Epithelial cell of esophagus (primary cell): ENCODE measurements at places on chromosomes 5 and 9.

DNA sequence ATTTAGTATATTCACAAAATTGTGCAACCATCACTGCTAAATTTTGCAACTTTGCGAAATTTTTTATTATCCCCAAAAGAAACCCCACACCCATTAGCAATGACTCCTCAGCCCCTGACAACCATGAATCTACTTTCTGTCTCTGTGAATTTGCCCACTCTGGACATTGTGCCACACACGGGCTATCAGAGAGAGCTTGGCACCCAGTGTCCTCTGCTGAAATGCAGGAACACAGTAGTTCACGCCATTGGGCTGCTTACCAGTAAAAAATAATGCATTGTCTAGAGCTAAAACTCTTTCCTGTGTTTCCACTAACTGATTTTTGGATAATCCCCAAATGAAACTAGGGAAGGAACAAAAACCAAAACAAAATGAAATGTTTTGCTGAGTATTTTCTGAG is 60.0 kb downstream of the HRH2 start:
- no peak for DNase-seq

DNA sequence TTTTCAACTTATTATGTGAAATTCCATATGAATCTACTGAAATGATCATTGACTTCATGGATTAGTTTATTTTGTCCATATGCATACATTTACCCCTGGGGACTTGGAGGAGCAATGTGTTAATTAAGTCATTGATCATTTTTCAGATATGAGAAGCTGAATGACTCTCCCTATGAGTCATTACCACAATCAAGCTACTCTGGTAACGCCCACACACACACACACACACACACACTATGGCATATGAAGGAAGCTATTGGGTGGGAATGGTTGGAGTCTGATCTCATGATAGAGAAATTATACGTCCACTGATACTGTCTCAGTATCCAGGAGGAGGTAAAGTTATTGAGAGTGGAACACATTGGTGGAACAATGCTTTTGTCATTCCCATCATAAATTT is 528.9 kb downstream of the AGTPBP1 start:
- peak; percentile 93 for DNase-seq

DNA sequence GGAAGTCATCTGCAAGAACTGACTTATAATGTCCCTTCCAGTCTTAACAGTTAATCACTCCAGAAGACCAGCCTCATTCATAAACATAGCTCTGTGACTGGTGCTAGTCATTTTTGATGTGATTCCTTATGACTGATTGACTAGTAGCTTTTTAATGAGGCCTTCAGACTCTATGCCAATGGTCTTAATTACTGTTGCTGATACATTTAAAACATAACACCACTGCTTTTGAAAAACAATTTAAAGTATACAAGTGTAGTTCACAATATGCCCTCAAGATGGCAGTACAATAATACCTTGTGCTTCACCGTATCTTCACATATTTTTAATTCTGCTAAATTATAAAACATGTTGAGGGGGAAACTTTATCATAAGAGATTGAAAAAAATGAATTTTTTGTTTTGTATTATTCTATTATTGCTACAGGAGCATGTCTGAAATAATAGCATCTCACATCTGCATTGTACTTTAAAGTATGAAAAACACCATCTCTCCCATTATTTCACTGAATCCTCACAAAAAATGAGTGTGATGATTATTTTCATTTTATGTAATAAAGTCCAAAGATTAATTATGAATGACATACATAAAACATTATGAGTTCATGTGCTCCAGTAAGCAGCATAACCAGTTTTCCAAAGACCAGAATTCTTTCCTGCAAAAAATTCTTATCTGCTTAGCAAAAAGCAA is 55.2 kb upstream of the SHISAL2B start:
- DNase-seq: peak; percentile 49

- no peak for DNase-seq
Measured at GRCh38 chr9:107694390-107694789, 204.8 kb upstream of the KLF4 start.

- DNase-seq: no peak
Measured at GRCh38 chr5:172664018-172664417, 23.0 kb downstream of the NEURL1B start.

DNA sequence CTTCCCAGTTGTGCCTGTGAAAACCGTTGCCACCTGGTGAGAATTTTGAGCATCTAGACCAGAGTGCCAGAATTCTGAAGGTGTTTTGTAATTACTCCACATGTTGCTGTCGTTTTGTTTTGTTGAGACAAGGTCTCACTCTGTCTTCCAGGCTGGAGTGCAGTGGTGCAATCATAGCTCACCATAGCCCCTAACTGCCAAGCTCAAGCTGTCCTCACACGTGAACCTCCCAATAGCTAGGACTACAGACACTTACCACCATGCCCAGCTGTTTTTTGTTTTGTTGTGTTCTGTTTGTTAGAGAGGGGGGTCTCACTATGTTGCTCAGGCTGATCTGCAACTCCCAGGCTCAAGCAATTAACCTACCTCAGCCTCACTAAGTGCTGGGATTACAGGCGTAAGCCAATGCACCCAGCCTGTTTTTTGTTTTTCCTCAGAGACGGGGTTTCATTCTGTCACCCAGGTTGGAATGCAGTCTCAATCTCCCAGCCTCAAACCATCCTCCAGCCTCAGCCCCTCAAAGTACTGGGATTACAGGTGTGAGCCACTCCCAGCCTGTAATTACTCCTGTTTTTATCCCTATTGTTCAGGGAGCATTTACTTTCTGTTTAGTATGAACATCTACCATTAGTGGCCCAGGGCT is 121.1 kb upstream of the DMRT1 start:
- DNase-seq: no peak

DNA sequence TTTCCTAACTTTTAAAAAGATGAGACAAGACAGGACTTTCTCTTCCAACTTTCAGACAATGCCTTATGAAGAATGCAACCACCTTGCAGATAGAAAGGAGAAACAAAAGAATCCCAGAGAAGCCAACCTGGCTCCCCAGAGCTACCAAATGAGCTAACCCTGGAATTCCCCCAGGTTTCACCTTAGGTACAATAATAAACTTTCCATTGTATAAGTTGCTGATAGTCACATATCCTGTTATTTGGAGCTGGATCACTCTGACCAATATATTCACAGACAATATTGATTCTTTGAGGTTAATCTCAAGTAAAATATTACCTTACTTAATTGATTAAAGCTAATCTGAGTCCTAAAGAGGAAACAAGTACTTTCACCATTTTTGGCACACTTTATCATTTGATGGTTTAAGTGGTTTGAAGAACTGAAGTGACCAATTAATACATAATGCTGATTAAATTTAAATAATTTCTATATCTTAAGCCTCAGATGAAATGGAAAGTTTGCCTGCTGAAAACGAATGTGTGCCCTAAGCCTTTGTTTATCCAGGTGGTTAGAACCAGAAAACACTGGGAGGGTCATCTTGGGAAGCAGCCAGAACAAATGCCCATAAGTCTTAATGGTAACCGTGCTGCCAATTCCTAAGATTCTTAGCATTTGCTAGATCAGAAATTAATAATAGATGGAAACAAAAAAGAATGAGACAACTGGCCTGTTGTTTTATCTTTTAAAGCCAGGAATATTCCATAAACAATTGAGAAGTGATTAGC is 159.6 kb upstream of the SLC12A2 start:
- DNase-seq: peak; percentile 56

- no peak for DNase-seq
Measured at GRCh38 chr5:173703466-173703865, 87.0 kb upstream of the BOD1 start.

DNA sequence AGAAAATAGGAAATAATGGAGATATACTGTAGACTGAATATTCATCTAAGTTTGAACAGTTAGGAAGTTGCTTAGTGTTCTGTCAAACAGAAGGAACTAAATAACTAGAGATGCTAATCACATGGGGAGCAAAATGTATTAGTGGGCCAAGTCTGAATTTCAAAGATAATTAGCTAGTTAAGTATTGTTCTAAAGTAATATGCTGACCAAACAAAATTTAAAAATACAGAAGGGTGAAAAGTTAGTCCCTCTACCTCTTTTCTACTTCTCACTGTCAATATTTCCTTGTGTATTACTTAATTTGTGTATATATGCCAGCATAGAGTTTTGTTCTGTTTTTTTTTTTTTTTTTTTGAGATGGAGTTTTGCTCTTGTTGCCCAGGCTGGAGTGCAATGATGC is 4.0 kb downstream of the MCCC2 start:
- DNase-seq: no peak

- DNase-seq: no peak
Measured at GRCh38 chr9:113526841-113527240, 63.3 kb downstream of the RGS3 start.
